Sigmoid colon (tissue), 7 donors: ENCODE measurements at places on chromosomes 3 and 15. TPM values are rescaled to one million over a fixed set of nuclear protein-coding genes. Genes with fewer than 3 reads are reported as not detected.

DNA sequence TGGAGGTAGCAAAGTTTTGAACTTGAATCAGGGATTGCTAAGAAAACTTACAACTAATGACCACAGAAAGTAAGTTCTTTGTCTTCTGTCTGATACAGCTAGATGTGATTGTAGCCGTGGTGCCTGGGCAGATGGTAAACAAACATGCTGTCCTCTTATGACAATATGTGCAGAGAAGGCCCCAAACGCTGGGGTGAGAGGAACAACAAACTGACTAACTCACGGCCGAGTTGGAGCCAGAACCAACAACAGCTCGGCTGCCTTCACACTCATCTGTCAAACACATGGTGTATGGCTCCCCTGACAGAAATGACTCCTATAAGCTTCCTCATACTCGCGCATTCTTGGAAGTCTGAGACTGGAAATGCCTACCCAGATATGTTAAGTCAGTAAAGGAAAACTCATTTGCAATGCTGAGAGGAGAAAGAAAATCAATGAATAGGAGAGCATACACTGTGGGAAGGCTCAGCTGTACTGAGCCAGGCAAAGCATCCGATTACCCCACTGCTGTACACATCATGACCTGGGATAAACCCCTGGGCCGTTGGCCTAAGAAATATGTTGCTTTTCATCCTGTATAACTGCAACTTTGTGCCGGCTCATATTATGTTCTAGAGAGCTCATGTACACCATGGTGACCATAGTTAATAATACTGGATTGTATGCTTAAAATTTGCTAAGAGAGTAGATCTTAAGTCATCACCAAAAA, 5.7 kb downstream of the THBS1 start:
- DNase-seq: no peak

- DNase-seq: no peak
Measured at GRCh38 chr3:187909866-187910265, 164.6 kb upstream of the BCL6 start.

GRCh38 chr3:109355625-109356441, 18.5 kb upstream of the DPPA4 start:
- DNase-seq: no peak

GRCh38 chr15:90637693-90638092, 79.5 kb upstream of the BLM start:
- DNase-seq: no peak

DNA sequence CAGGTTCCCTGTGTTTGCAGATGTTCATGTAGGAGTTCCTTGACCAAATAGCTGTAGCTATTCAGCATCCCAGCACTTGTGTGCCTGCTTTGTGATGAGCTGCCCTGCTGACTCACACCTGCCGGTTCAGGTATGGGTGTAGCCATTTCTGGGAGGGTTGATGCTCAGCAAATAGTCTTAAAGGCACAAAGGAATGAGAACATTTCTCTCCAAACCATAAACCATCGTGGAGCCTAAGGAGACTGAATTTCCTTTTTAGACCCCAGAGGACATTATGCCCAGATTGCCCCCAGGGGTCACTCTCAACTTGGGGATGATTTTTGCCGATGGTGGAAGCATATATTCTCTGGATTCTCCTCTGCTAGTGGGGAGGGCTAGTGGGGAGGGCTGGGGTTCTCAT, 80.6 kb downstream of the ADAMTSL3 start:
- DNase-seq: no peak

DNA sequence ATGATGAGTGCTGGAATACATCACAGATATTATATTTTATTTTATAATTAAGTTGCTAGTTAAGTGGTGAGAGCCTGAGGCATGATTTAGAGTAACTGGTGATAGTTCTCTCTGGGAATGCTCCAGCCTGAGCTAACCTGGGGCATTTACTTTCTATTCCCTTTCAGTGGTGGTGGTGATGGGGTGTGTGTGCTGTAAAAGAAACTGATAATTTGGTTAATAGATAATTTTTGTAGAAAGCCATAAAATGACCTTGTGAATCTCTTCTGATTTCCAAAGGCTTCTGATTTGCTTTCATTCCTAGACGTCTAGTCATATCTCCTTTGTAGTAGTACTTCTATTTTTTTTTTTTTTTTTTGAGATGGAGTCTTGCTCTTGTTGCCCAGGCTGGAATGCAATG, 46.8 kb upstream of the DPPA4 start:
- DNase-seq: no peak

DNA sequence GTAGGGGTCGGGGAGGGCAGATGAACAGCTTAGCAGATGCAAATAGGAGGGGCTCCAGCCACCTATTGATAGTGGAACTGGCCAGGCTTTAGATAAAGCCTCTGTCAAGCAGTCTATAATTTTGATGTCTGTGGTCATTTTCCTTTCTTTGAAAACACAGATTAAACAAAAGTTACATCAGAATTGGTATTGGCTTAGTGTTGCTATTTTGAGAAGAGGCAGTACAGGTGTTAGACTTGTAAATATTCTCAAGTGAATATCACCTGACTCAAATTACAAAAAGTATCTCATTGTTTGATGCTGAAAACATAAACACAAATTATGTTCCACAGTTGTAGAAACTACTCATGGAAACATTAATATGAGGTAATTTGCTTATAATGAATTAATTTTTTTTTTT, 18.1 kb downstream of the GHRL start:
- DNase-seq: no peak

DNA sequence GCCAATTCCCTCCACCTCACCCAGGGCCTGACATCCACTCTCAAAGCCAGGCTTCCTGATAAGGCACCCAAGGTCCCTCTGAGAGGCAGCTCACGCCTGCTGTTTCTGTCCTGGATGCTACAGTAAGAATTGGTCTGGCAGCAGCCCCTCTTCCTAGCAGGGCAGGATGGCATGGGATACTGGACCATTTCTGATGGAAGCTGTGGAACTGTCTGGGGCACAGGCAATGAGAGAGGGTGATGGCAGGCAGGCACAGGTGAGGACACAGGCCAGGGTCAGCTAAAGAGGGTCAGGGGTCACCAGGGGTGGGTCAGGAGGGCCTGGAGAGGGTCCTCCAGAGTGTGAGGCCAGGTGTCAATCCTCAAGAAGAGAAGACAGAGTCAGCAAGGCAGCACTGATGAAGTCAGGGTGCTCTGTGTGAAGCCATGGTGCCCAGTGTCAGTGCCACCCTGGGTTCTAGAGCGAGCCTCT, 41.9 kb upstream of the SLC41A3 start:
- peak; percentile 40 for DNase-seq

DNA sequence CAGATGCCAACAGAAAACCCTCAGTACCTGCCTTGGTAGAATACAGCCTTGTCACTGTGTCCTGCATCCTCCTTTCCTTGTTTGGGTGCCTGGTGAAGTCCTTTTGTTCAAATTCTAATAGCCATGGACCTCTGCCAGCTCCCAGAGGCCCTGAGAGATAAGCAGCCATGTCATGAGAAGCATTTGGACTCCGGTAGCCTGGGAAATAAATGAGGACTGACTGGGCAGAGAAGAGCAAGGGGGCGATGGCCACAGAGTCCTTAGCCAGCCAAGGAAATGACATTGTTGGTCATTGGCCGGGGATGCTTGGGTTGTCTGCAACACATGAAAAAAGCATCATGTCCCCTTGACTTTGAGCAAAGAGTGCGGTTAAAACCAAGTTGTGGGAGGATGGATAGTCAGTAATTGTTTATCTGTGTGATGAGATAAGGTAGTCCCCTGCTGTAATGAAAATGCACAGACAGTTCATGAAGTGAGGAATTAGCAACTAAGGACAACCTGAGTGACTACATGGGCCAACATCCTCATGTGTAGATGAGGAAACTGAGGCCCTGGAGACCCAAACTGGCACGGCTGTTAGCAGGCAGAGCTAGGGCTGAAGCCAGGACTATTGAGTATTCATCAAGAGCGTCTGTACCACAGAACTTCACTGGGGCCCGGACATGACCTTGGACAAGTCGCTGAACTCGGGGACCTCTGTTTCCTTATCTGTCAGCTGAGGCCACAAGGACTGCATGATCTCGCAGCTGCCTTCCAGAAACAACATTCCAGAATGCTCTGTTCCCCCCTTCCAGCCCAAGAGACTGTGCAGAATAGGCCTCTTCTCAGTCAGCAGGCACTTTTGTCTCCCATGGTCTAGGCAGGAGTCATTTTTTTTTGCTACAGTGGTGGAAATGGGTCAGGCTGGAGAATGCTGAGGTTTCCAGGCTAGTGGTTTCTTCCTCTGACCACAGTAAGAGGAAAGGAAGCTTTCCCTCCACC, 90.5 kb upstream of the CTDSPL start:
- DNase-seq: no peak

- no peak for DNase-seq
Measured at GRCh38 chr3:49161808-49162530, 4.2 kb downstream of the CCDC71 start.

GRCh38 chr15:73539212-73540128, 93.7 kb downstream of the NPTN start:
- no peak for DNase-seq

DNA sequence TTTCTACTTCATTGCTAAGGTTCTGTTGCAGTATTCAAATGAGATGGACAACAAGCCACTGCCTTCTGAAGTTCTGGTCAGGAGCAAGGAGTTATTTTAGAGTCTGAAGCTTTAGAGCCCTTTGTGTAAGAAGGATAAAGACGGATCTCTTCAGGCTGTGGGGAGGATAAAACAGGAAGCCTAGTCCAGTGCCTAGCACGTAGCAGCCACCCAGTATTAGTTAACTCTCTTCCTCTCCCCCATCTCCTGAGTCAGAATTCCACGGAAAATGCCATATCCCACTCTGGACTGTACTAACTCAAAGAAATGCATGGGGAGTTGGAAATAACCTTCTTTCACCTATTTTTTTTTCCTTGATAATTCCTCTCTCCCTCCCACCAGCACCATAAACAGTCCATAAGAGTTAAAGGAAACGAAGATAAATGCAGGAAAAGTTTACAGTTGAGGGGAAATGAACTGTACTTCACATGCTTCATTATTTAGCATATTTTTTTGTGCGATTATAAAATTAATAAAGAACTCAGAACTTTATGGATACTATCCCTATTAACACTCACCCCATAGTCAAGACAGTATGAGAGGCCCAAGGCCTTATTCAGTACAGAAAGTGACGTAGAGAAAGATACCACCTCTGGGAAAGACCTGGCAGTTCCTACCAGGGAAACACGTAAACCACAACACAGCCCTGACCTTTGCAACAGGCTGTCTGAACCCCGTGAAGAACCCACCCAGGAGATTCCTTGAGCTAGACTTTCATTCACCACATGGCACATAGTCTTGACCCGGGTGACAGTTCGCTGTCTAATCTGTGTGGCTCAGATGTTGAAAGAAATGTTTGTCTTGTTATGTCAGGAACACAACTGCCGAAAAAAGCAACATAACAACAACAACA, 9.2 kb downstream of the IGF2BP2 start:
- no peak for DNase-seq

DNA sequence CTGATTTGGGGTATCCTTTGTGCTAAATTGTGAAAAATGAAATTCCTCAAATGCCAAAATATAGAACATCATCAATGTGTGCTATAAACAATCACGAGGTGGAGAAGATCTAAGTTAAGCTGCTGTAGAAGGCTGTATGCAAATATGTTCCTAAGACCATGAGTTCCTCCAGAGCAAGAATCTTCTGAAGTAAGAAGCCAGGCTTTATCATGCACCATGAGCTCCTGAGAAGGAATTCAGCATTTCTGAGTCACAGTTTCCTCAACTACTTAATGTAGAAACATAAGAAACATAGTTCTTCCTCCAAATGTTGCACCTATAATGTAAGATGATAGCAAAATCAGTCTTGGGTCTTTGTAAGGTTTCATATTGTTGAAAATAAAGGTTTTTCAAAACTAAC, 241.7 kb upstream of the MDFIC2 start:
- no peak for DNase-seq

- no peak for DNase-seq
Measured at GRCh38 chr15:51170882-51171633, 76.4 kb upstream of the TNFAIP8L3 start.

GRCh38 chr3:76500746-76501275, 539.1 kb upstream of the ROBO2 start:
- DNase-seq: no peak

- DNase-seq: no peak
Measured at GRCh38 chr3:149587383-149587782, 70.4 kb downstream of the WWTR1 start.

- no peak for DNase-seq
Measured at GRCh38 chr3:171026597-171027293, at the start of gene SLC2A2. TSS of gene SLC2A2 (minus strand) at chr3:171026720. CDS start at chr3:171026670, 50 bp downstream.

- DNase-seq: no peak
Measured at GRCh38 chr3:117801912-117802239, 1092.3 kb downstream of the TUSC7 start.

- DNase-seq: no peak
Measured at GRCh38 chr3:31275038-31275572, 257.6 kb upstream of the STT3B start.

DNA sequence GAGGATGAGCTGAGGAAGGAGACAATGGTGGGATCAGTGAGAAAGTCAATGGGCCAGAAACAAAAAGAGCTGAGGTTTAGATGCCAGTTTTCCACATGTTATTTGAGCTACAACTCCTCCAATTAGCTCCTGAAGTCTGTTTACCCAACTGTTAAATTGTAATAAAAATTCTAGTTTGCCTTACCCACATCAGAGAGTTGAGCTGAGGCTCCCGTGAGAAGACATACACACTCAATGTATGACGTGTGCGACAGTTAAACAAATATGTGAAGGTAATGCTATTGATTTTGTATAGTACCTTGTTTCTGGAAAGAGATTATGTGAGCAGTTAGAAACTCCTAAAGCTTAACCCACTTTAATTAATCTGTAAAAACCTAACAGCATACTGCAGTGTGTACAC, 318.1 kb upstream of the GRM7 start:
- DNase-seq: no peak

- DNase-seq: no peak
Measured at GRCh38 chr15:39344662-39345141, 236.2 kb upstream of the THBS1 start.

DNA sequence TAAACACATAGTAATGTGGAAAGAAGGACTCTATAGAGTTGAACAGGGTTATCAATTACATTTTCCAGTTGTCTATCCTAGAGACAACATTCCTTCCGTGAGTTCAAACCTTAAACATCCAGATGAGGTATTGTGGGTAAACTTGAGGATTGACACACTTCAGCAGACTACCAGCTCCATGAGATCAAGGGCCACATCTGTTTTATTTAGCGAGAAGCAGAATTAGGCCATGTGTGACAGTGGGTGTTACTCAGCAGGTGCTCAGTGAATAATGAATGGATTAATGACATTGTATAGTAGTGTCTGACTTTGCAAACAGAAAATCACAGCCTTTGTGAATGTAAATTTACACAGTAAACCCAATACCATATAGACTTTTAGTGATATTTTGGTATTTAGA, 941.1 kb upstream of the CFAP20DC start:
- no peak for DNase-seq

Gene SLC2A2
- not detected for total RNA-seq

Gene EXD1
- not detected for total RNA-seq

Gene MLF1
- 11.8 TPM for total RNA-seq

Gene CYP8B1
- not detected for total RNA-seq

Gene P3H2
- total RNA-seq: 38.8 TPM

Gene CLPX
- 71.4 TPM for total RNA-seq

Gene VEPH1
- total RNA-seq: 0.14 TPM

Gene HTR3E
- total RNA-seq: not detected

Gene RTP1
- total RNA-seq: not detected

Gene SLC38A3
- total RNA-seq: not detected

Gene LRRC34
- total RNA-seq: 1.8 TPM

Gene SACM1L
- total RNA-seq: 38.5 TPM

Gene CGNL1
- 1.9 TPM for total RNA-seq

Gene IP6K2
- 73.2 TPM for total RNA-seq

Gene COX17
- total RNA-seq: 40.7 TPM

Gene FILIP1L
- 42.5 TPM for total RNA-seq
